ENCODE measurements at places on chromosomes 6 and 20.

- no peak for DNase-seq
Measured at GRCh38 chr6:39203436-39204159, 25.7 kb downstream of the KCNK5 start.

- no peak for DNase-seq
Measured at GRCh38 chr6:11699576-11699975, 79.0 kb downstream of the ADTRP start.

- no peak for DNase-seq
Measured at GRCh38 chr6:4560221-4561077, 215.8 kb upstream of the CDYL start.

- DNase-seq = no peak
Measured at GRCh38 chr20:36563374-36563773, 10.0 kb upstream of the TGIF2 start.

DNA sequence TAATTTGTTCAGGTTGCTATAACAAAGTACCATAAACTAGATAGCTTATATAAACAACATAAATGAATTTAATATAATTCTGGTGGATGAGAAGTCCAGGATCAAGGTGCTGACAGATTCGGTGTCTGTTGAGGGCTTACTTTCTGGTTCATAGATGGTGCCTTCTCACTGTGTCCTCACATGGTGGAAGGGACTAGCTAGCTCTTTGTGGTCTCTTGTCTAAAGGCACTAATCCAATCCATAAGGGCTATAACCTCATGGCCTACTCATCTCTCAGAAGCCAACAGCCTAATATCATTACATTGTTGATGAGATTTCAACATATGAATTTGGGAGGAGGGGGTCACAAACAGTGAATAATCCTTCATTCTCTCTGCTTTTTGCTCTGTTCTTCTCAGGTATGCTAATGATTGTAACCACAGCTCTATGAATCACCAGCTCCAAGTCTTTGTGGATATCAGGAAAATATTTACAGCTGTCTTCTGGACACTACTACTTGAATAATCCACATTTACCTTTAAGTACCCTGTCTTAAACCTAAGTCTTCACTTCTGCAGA, 122.3 kb downstream of the NKAIN2 start:
- DNase-seq = no peak

GRCh38 chr20:37914672-37915433, 11.9 kb downstream of the VSTM2L start:
- no peak for DNase-seq

DNA sequence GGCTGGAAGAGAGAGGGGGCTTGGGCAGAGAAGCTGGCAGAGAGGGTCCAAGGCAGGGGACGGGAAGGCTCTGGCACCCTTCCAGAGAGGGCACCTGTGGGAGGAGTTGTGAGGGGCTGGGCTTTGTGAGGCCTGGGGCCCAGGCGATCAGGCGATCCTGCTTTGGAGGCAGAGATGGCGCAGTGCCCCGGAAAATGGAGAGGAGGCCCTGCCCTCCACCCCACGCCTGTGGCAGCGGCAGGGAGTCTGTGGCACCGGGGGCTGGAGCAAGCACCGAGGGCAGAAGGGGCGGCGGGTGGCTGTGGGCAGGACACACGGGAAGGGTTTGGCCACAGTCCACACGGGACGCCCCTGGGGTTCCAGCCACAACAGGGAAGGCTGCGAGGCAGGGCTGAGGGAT, 36.5 kb upstream of the FNDC1 start:
- no peak for DNase-seq

DNA sequence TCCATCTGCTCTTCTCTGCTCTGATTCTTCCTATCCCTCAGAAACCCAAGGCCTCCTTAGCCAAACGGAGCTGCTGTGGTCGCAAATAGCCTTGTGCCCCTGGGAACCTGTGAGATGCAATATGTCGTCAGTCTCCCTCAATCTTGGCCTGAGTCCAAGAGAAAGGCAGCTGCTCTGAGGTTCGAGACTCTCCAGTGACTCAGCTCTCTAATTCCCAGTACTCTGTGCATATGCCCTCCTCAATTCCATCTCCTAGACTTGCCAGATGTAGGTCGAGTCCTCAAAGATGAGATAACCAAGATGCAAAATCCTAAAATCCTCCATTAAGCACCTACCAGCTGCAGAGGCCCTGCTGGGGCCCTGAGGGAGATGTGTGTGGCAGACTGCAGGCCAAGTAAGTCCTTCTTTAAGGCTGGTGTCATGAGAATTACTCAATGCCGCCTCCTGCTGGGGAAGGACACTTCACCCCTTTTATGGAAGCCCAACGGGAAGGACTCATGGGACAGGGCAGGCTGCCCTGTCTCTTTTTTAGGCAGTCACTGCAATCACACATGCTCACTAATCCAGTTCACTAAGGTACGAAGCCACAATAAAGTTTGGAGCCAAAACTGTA, 28.5 kb downstream of the C6orf15 start:
- no peak for DNase-seq

GRCh38 chr6:166112580-166112979, 55.1 kb downstream of the TBXT start:
- DNase-seq = no peak

DNA sequence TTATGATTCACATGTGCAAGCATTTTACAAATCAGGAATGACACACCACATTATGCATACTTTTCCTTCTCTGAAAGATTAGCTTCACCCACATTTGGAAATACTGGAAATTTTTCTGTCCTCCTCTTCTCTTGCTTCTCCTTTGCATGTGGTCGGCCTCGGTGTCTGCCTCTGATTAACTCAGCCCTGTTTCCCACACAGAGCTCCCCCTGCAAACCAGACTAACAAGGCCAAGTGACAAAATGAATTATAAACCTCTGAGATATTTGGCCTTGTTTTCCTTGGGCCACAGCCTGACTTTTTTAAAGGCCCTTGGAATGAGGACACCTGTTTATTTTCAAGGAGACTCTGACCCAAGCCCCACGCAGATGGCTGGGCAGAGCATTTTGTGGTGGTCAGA, 9.0 kb upstream of the CCN6 start:
- DNase-seq = no peak

DNA sequence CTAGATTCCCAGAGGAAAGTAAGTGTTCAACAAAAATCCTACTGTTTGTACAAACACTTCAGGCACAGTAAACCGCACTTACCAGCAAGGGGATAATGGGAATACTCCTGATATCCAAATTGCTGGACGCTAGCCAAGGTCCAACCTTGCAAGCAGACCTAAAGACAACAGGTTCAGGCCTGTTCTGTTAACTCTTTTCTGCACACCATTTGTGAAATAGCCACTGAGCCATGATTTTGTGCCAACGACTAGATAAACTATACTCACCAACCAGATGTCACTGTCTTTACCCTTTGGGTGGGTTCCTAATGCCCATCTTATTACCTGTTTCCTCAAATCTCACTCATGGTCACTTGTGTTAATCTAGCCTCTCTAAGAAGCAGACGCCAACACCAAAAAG, 43.5 kb downstream of the GOPC start:
- DNase-seq = no peak

GRCh38 chr20:33839591-33839990, 28.4 kb downstream of the CHMP4B start:
- DNase-seq = no peak

GRCh38 chr6:91667596-91667995, 1080.7 kb upstream of the MAP3K7 start:
- DNase-seq = no peak

- no peak for DNase-seq
Measured at GRCh38 chr6:71079677-71080076, 122.8 kb upstream of the B3GAT2 start.

GRCh38 chr6:53020005-53020744, 25.1 kb upstream of the GSTA4 start:
- no peak for DNase-seq

DNA sequence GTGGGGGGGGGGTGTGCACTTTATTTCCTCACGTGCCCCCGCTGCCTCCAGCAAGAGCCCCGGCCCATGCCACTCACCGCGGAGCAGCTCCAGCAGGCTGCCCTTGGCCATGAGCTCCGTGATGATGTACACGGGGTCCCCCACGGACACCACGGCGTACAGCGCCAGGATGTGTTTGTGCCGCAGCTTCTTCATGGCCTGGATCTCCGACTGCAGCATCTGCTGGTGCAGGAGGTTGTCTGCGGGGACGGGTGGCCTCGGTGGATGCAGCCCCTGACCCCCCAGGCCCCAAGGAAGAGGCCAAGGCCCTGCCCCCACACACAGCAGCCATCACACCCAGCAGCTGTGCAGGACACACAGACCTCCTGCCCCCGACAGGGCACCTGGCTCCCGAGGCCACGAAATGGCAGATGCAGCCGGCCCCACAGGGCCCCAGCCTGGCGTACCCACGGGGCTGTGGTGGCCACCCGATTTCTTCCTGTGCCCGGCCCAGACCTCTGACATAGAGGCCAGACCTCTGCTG, 4.7 kb downstream of the PTK6 start:
- no peak for DNase-seq

- DNase-seq = no peak
Measured at GRCh38 chr6:21614226-21614625, 20.7 kb downstream of the SOX4 start.

DNA sequence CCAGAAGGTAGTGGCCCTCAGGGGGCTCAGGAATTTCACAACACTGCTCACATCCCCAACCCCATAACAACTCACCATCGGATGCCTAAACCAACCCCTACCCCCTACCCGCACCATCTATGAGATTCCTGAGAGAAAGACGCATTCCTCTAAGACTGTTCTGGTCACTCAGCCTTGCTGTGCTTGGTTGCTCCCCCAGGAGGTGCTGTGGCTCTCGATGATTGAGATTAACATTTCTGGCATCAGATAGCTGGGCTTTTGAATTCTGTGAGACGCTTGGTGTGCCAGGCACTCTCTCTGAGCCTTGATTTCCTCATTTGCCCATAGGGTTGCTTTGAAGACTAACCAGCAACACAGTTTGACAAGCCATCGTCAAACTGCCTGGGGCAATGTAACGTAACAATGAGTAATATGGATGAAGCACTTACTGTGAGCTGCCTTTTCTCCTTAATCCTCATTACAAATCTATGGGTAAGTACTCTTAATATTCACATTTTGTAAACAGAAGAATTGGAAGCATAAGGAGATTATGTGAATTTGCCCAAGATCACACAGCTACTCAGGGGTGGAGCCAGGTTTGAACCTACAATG, 978 bp downstream of the WFDC6 start:
- DNase-seq = no peak

- no peak for DNase-seq
Measured at GRCh38 chr6:81169166-81169565, 583.3 kb downstream of the TENT5A start.

GRCh38 chr6:2831392-2831791, 10.3 kb downstream of the SERPINB1 start:
- DNase-seq = no peak

DNA sequence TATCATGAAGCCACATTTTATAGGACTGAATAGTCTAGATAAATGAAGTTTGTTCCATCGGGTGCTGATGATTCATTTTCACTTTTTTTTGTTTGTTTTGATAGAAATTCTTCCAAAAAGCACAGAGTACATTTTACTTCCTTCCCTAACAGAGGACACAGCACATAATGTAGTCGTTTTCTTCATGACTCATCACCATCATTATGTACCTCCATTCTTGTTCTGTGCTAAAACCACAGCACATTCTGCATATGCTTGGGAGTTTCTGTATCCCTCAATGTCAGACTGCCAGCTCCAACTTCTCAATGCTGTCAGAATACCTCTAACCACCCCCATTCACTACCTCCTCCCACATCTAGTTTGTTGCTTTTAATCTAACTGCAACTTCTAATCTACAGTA, 1004.9 kb upstream of the ADGRB3 start:
- DNase-seq = no peak

DNA sequence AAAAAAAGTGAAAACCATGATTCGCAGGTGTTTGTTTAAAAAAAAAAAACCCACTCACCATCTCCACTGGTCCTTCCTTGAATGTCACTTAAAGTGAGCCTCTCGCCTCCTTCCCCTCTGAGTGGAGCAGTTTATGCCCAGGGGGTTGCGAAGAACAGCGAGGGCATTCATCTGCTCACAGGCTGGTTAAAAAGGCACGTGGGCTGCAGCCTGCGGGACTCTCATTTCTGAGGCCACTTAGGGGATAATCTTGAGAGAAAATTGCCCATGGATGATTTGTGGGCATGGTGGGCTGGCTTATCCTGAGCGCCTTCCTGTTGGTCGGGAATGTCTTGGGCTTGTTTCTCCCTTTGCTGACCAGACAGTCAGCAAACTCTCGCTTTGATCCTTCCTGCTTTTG, 18.9 kb downstream of the BCAS4 start:
- no peak for DNase-seq

- DNase-seq = no peak
Measured at GRCh38 chr6:119348748-119349360, 707 bp downstream of the MAN1A1 start.

DNA sequence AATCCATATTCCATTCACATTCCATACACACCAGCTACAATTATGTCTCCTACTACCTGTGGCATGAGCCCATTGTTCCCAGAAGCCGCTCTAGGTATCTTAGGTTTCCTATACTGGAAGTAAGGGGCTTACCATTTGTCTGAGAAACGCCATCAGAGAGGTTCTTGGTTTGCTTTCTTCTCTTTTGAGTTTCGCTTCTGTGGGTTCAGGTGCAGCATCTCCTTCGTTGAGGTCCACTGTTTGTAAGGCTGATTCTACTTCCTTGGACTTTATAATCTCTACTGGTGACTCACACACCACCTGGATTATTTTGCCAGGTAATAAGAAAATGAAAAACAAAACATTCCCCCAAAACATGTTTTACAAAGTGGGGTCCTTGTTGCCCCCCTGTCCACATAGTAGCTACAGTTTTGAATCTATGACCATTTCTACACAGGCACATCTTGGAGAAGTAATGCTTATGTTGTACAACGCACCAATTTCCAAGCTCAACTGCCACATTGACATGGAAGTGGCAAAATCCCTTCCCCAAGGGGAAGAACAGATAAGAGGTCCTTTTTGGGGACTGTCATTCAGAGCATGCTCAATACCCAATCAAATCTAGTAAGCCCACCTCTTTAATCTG, 103.5 kb downstream of the BCAS1 start:
- DNase-seq = no peak

GRCh38 chr6:166637812-166638572, 10.9 kb upstream of the RPS6KA2 start:
- DNase-seq = no peak

DNA sequence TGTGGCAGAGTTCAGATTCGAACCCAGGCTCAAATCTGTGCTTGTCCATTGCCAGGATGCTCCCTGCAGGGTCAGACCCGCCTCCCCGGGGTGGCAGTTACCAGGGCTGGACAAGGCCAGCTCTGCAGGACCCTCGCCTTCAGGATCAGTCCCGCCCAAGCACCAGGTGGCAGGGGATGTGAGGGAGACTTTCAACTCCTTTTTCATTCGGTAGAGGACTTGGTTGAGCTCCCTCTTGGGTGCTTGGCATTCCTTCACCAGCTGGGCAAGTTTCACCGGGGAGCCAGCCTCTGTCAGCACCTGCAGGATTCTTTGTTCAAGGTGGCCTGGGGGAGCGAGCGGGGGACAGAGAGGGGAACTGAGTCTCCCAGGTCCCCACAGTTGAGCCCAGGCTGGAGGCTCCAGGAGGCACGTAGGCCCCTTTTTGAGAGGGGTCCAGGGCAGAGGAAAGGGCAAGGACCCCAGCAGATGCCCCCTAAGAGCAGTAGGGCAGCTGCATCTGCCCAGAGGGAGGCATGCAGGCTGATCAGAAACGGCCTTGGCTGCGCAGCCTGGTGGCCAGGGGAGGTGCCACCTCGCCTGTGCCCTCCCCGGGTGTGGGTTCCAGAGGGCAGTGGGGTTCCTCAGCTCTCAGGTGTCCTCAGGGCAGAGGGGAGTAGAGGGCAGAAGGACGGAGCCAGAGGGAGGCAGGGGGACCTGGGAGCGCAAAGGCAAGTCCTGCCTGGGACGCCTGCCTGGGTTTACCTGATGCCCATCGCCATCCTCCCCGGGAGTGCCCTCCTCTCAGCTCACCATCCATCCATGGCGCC, 3.9 kb downstream of the ZBP1 start:
- no peak for DNase-seq
